ENCODE measurements at places on chromosomes 2 and 18.

DNA sequence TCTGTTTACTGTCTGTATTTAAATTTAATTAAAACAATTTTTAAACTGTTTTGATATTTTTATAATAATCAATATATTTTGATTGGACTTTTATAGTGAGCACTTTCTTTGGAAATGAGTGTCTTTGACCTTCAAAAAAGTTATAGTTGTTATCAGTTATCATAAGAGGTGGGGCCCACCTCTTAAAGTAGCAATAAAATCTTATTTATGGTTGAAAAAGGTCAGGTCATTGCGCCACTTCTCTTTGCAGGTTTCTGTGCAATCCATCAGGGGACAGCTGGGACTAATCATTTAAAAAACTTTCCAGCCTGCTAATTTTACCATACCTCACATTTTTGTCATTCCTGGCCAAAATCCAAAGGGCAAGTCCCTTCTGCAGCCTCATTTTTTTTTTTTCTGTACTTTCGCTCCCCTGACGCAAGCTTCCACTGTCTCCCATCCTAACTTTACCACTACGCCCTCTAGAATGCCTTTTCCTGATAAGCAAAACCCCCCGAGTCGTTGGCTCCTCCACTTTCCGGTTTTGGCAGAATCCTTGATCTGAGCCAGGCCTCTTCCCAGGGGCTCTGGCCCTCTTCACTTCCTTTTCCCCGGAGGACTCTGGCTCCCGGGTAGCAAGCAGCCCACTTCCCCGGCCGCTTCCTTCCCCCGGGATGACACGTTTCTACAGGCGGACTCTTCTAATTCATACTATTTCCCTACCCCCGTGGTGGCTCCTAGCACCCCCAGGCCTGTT, 1.1 kb upstream of the SEH1L start:
- peak; percentile 64 for DNase-seq

DNA sequence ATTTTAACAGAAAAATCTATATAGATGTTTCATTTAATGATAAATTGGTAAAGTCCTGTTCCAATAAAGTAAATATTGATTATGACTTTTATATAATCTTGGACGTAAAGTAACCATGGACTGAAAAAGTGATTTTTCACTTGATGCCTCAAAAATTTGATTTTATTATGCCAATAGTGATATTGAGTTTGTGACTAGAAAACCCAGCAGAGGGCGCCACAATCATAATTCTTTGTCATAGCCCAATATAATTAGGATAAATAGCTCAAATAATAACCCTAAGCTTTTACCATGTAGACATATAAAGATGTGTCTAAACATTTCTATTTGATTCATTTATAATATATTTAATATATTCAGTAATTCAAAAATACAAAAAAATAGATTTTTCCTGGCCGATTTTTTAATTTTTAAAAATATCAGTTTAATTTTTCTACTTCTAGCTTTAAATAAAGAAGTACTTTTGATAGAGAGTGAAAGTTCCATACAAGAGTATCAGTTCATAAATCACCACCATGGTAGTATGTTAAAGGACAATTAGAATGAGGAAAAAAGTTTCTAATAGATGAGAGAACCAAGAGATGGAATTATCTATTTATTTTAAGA, 30.7 kb downstream of the CAMKMT start:
- DNase-seq: no peak

- DNase-seq: no peak
These were observed 36.9 kb upstream of the PTMA start for GRCh38 chr2:231671270-231672050.

DNA sequence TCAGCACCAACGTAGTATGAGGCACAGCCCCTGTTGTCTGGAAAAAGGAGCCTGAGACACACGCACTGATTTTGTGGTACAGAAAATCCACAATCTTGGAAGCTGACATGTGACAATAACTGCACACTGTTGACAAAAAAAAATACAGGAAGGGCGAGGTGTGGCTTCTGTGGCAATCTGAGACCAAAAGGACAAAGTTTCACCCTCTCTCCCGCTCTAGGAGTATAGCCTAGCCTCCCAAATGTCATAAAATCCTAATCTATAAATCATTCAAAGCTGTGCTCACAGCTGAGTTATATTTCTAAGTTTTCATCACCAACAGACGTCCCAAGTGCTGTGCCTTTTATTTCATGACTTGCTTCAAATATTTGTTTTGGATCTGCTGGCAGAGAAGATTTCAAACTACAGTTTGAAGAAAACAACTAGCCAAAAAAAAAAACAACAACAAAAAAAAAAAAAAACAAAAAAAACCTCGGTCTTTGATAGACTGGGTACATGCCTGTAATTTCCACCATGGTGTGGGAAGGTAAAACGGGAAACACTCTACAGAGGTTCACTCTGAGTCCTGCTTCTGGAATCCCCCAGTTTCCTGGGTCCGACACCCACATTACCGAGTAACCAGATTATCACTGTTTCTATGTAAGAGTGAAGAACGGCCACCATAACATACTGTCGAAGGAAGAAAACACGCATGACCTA, 61.0 kb downstream of the C2orf76 start:
- DNase-seq: peak; percentile 10

DNA sequence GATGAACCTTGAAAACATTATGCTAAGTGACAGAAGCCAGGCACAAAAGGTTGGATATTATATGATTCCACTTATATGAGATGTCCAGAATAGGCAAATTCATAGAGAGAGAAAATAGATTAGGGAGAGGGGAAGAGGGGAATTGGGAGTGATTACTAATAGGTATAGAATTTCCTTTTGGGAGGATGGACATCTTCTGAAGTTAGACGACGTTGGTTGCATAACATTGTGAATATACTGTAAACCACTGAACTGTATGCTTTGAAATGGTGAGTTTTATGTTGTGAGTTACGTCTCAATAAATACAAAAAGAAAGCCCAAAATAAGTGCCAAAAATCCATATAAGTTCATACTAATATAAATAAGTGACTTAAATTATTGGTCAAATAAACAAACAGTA, 18.6 kb upstream of the CYP26B1 start:
- no peak for DNase-seq

DNA sequence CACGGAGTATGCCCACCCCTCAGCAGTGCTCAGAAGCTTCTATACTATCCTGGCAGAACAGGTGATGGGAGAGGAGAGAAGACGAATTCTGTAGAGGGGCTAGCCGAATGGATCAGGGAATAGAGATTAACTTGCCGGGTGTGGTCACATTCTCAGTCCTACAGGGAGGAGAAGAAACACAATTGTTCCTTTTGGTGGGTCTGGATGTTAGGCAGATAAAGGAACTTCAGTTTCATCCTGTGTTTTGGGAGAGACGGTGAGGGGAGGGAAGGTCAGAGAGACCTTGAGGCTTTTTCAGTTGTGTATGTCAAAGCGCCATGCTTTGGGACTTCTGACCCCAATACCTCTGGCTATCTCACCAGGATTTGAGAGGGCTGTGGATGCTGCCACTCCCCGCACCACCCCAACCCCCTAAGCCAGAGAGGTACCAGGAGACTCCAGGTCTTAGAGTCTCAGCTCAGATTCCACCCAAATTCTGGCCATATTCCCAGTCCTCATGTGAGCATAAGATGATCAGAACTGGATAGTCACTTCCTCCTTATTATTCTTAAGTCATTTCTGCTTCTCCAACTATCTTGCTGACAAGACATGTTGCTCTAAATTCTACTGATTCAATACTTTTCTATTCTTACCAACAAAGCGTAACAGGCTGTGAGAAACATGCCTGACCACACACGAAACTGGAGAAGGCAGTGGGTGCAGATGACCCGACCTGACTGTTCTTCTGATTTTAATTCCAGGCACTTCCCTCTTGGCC, 2.3 kb upstream of the TMEM37 start:
- no peak for DNase-seq

DNA sequence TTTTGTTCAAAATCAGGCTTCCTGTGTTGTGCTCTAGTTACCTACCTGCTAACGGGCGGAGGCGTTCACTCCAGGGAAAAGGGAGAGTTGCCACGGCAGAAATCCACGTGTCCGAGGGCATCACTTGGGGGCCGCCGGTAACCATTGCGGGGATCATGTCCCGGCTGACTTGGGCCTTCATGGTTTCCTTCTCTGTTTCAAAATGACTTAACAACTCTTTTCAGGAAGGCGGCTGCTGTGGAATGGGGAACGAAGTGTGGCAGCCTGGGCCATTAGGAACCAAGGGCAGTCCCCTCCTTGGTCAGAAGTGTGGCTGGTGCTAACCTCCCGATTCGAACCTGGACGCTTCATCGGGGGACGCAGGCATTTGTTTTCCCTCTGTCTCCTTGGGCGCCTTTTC, 56.8 kb downstream of the INPP5D start:
- no peak for DNase-seq
